ENCODE measurements at places on chromosomes 4 and X. TPM values are rescaled to one million over a fixed set of nuclear protein-coding genes. Genes with fewer than 3 reads are reported as not detected.

- no peaks in the 10 kb centered on the region for H3K4me1 ChIP-seq
- no peak overlapping the region for H3K27ac ChIP-seq
- no peak for DNase-seq
- H3K27me3 ChIP-seq = no peaks in the 10 kb centered on the region
These were observed 118.9 kb upstream of the FSTL5 start for GRCh38 chr4:162282684-162283083.

DNA sequence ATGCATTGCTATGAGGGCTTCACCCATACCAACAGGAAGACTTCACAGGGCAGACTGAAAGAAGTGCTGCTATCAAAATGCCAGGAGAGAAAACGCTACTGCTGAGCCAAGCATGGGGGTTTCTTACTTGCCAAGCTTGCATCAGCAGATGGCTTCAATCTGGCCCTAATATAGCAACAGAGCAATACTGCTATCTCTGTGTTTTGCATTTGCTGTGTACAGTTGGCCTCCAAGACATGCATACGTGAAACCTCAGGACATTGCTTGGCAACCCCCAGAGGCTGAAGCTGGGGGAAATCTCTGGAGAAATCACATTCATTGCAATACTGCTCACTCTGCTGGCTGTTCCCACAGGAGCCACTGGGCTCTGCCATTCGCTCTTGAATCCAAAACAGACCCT is 127.2 kb upstream of the GPC4 start:
- H3K4me3 ChIP-seq = no peak overlapping the region
- no peaks in the 10 kb centered on the region for H3K36me3 ChIP-seq
- H3K27me3 ChIP-seq = no peaks in the 10 kb centered on the region
- no peaks in the 10 kb centered on the region for H3K4me1 ChIP-seq
- H3K27ac ChIP-seq = no peak overlapping the region
- DNase-seq = no peak

DNA sequence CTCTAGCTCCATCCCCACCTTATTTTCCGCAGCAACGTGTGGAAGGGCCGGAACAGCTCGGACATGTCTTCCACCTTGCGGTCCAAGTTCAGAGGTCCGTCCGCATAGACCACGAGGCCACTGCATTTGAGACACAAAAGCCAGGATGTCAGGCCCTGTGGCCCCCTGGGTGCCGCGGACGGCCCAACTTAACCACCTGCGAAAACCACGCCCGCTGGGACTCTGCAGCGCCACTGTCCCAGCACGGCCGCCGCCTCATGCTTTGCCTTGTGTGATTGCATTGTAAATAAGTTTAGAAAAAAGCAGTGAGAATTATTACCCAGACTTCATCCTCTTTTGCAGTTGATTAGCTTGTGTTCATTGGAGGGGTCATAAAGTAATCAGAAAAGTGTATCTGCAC is 58.2 kb upstream of the MXD4 start:
- H3K36me3 ChIP-seq = no peaks in the 10 kb centered on the region
- H3K4me3 ChIP-seq = no peak overlapping the region
- H3K27me3 ChIP-seq = no peaks in the 10 kb centered on the region
- H3K27ac ChIP-seq = no peak overlapping the region

- DNase-seq = no peak
- peaks cover 1% of the 10 kb centered on the region for H3K27me3 ChIP-seq
- H3K27ac ChIP-seq = no peak overlapping the region
- H3K4me3 ChIP-seq = no peak overlapping the region
These were observed 86.8 kb downstream of the PDGFRA start for GRCh38 chr4:54315561-54316538.

Gene PDZD4
- 1.9 TPM for total RNA-seq

- no peak overlapping the region for H3K27ac ChIP-seq
- no peaks in the 10 kb centered on the region for H3K27me3 ChIP-seq
- DNase-seq = peak; percentile 10
- H3K36me3 ChIP-seq = no peaks in the 10 kb centered on the region
These were observed 42.3 kb upstream of the SRD5A3 start for GRCh38 chr4:55303760-55304165.

Gene RBM46
- not detected for total RNA-seq

Gene FRG2
- not detected for total RNA-seq

- DNase-seq = no peak
- no peak overlapping the region for H3K4me3 ChIP-seq
- no peaks in the 10 kb centered on the region for H3K27me3 ChIP-seq
- no peak overlapping the region for H3K27ac ChIP-seq
- no peaks in the 10 kb centered on the region for H3K36me3 ChIP-seq
- no peaks in the 10 kb centered on the region for H3K4me1 ChIP-seq
These were observed 226.3 kb upstream of the PPARGC1A start for GRCh38 chr4:24116107-24116506.

Gene FRMD7
- not detected for total RNA-seq

Gene C4orf33
- 4.7 TPM for total RNA-seq

- no peaks in the 10 kb centered on the region for H3K27me3 ChIP-seq
- no peak overlapping the region for H3K27ac ChIP-seq
- no peaks in the 10 kb centered on the region for H3K4me1 ChIP-seq
- DNase-seq = peak; percentile 6
- H3K4me3 ChIP-seq = no peak overlapping the region
- H3K36me3 ChIP-seq = no peaks in the 10 kb centered on the region
These were observed 213.7 kb downstream of the AFAP1 start for GRCh38 chr4:7725951-7726350.

GRCh38 chr4:20954541-20954940 is 254.3 kb downstream of the PACRGL start:
- H3K27ac ChIP-seq = no peak overlapping the region
- no peak for DNase-seq
- no peaks in the 10 kb centered on the region for H3K27me3 ChIP-seq
- no peak overlapping the region for H3K4me3 ChIP-seq

Gene CT45A10
- not detected for total RNA-seq

- no peak overlapping the region for H3K4me3 ChIP-seq
- H3K36me3 ChIP-seq = no peaks in the 10 kb centered on the region
- no peak for DNase-seq
- H3K27ac ChIP-seq = peak overlapping the region; percentile 82
- H3K27me3 ChIP-seq = no peaks in the 10 kb centered on the region
These were observed 75.9 kb upstream of the TMEM164 start for GRCh38 chrX:109926743-109927662.

- H3K36me3 ChIP-seq = no peaks in the 10 kb centered on the region
- H3K27me3 ChIP-seq = peaks cover 13% of the 10 kb centered on the region
- no peak overlapping the region for H3K27ac ChIP-seq
- H3K4me3 ChIP-seq = no peak overlapping the region
- H3K4me1 ChIP-seq = peaks cover 23% of the 10 kb centered on the region
These were observed 38.4 kb downstream of the PLAC1 start for GRCh38 chrX:134619838-134620237.

Gene COL25A1
- total RNA-seq = 0.16 TPM

Gene PPP2R2C
- 3.8 TPM for total RNA-seq

Gene ERAS
- total RNA-seq = not detected

DNA sequence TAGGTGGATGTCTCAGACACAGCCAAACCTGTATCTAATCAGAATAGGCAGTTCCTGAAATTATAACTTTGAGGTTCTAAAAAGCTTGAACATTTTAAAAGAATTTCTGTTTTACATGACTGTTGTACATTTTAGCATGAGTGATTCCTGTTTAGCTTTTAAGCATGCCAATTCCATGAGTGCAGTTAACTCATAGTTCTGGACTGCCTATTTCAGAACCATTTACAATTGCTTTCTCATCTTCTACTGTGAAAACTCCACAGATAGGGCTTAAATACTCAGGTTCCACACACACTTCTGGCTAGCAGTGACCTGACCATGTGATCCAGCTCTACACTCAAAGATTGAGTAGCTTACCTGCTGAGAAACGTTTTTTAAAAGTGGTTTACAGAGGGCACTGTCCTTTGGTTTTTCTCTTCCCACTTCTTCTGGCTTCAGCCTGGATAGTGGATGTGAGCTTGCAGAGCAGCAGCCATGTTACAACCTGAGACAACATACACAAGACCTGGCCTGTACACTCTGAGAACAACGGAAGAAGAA is 280.8 kb downstream of the ANKRD50 start:
- no peak for DNase-seq
- H3K4me1 ChIP-seq = peaks cover 30% of the 10 kb centered on the region
- H3K4me3 ChIP-seq = no peak overlapping the region
- H3K27me3 ChIP-seq = no peaks in the 10 kb centered on the region
- H3K27ac ChIP-seq = no peak overlapping the region
- no peaks in the 10 kb centered on the region for H3K36me3 ChIP-seq

Gene BMX
- total RNA-seq = 2.7 TPM

DNA sequence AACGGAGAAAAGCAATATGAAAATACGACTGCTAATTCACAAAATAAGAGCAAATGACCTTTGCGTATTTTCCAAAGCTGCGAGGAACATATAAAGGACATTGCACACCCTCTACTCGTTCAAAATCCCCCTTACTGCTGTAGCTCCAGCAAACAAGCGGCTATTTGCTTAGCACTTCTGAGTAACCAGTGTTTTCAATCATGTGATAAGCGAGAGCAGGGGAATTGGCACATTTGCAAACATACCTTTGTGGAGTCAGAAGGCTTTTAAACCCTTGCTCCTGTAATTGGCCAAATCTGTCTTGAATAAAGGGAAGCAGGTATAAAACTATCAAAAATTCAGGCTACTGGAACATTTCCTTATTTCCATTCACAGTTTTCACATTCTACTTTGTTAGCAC is 610.2 kb downstream of the UBE2NL start:
- H3K36me3 ChIP-seq = no peaks in the 10 kb centered on the region
- no peaks in the 10 kb centered on the region for H3K27me3 ChIP-seq
- no peaks in the 10 kb centered on the region for H3K4me1 ChIP-seq

DNA sequence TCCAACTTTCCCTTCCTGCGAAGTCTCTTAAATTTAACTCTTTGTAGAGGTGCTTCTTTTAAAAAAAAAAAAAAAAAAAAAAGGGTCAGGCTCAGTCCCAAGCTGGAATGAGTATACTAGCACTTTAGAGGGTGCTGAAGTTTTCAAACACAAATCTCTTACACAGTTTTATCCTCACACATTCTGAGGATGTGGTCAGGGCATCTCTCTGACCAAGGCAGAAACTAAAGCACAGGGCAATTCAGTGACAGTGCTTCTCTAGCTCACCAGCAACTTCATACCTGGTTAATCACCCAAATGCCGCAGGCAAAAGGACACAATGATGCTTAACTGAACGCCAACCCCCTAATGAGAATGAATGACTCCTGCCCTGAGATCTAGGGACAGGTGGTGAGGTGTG is 9.8 kb upstream of the PGM2 start:
- no peak overlapping the region for H3K4me3 ChIP-seq
- no peaks in the 10 kb centered on the region for H3K27me3 ChIP-seq
- no peak for DNase-seq

DNA sequence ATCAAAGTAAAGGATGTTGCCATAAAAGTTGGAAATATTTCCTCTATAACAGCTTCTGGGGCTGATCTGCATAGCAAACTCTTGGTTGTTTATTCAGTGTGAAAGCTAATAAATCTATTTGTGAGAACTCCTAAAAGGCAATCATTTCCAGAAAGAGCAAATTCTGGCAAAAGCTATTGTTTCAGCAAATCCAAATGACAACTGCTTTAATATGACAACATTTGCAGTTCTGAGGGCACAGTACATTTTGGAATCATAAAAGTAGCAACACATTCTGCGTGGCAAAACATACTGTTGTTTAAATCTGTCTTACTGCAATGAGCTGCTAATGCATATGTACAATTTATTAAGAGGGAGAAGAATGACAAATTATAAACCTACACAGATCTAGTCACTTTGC is 818.1 kb downstream of the FSTL5 start:
- no peaks in the 10 kb centered on the region for H3K4me1 ChIP-seq
- no peaks in the 10 kb centered on the region for H3K27me3 ChIP-seq
- DNase-seq = no peak
- H3K27ac ChIP-seq = no peak overlapping the region
- H3K4me3 ChIP-seq = no peak overlapping the region

DNA sequence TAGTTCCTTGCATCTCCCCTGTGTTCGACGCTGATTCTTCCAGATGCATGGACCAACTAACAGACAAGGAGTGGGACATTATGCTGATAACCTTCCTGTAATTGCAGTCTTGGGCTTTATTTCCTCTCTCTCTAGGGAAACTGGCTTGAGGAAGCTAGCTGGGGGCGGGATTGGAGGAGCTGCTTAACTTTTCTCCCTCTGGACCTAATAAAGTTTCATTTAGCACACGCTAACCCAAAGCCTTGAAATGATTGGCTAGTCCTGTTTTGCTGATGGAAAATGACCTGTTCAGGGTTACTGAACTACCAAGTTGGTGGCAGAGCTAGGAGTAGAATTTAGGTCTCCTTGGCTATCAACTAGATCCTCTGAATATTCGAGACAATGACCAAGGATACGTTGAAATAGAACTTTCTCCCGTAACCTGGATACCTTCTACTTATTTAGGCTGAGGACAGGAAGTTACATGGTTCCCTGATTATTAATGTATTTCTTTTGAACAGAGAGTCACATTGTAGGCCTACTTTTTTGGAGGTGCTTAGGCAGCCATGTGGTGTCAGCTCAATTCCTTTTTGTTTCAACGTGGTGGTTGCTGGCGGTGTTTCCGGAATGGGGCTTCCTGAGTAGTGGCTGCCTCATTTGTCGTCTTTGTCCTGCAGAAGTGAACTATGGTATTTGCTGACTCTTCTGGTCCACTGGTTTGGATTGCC is 2.0 kb downstream of the PGK1 start:
- no peaks in the 10 kb centered on the region for H3K27me3 ChIP-seq
- H3K4me1 ChIP-seq = peaks cover 56% of the 10 kb centered on the region
- peak overlapping the region; percentile 86 for H3K4me3 ChIP-seq

Gene UGT2B7
- total RNA-seq = not detected
